ENCODE measurements at places on chromosomes 2 and 18. TPM values are rescaled to one million over a fixed set of nuclear protein-coding genes. Genes with fewer than 3 reads are reported as not detected.

- no peak for DNase-seq
These were observed 40.3 kb downstream of the MEX3C start for GRCh38 chr18:51157215-51157614.

Gene TDRD15
- total RNA-seq, result not detected

DNA sequence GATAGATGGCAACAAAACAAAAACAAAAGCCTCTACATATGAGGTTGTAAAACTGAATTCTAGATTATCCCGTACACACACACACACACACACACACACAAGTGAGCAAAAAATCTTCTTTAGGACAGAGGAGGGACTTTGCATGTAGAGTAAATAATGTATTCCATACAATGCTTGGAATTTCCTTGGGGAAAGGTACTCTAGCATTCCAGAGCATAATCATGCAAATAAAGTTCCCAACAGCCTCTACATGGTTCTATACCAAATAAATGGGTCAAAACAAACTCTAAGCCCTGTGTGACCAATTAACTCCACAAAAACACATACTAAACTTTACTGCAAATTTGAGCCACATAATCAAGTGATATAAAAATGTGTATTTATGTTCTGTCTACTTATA lies 191.4 kb downstream of the RBM43 start:
- DNase-seq, result no peak

GRCh38 chr2:102245266-102246151 lies 58.7 kb downstream of the IL1RL2 start:
- DNase-seq, result peak; percentile 48

DNA sequence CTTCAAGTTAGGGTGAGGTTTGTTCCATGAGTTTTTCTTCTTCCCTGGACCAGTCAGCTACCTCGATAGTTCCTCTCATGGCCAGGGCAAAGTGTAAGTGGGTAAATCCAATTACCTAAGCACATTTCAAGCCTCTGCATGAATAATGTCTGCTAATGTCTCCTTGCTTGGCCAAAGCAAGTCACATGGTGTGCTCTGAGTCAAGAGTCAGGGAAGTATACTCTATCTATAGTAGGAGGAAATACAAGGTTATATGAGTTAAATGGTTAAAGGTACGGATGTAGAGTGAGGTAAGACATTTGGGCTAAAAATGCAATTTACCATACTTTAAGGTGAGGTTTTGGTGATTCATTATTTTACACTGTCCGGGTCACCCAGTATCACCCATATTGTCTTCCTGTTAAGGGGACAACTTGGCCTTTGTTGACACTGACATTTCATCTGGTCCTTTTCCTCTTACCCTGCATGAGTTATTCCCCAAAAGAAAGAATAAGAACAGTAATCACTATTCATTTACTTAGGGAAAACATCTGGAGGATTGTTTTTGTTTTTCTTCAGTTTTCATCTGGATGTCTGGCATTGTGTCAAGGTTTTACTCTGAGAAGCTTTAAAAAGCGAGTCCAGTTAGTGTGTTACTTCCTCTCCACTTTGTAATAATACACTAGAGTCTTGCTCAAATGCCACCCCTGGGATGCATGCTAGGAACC lies 405.5 kb downstream of the RND3 start:
- DNase-seq, result no peak

Gene CABYR
- total RNA-seq, result not detected

DNA sequence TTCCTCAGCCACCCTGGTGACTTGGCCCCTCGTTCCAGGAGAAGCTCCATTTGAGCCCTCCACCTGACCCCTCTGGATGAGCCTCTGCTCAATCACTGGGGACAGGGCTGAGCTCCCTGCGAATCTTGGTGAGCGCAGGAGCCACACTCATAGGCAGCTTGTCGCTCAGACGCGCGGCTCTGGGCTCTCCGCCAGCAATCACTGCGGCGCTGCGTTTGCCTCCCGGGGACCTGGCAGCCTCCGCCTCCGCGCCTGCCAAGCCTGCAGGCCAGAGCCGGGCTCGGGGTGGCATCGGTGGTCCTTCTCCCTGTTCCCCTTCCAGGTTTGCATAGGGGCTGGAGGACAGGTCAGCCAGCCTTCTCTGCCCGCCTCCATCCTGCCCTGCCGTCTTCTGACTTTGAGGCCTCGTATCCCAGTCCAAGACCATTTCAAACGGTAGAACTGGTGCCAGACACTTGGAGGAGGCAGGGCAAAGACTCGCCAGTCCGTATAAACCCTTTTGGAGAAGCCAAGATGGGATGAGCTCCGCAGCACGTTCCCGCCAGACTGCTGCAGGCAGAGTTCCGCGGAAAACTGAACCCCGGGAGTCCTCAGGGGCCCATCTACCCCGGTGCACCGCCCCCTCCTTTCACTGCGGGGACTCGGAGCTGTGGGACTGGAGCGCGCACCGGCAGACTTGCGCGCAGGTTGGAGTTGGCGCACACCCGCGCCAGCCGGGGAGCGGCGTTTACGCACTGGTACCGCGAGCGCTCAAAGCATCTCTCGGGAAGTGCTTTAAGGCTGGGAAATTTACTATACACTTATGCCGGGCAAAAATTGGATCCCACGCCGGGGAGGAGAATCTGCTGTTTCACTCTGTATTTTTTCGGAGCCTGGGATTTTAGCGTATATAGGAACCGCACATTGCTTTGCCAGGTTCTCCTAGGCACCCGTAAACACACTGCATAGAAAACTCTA lies 1.1 kb upstream of the TACR1 start:
- peak; percentile 77 for DNase-seq

DNA sequence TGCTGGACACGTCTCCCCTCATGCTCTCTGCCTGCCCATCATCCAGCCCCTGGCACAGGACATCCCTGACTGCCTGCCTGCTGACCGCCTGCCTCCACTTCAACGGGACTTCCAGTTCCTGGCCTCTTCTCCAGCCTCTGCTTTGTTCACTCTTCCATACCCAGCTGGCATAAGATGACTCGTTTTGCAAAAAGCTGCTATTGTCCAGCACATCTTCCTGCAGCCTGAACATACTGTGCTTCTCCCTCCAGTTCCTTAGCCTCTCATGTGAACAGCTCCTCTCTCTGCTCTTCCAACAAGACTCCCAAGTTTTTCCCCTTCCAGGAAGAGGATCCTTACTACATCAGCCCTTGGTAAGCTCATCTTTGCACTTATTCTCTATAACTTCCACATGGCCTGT lies 62.4 kb upstream of the SKOR2 start:
- DNase-seq, result no peak

- no peak for DNase-seq
These were observed 642.3 kb upstream of the SYT4 start for GRCh38 chr18:43919551-43919950.

DNA sequence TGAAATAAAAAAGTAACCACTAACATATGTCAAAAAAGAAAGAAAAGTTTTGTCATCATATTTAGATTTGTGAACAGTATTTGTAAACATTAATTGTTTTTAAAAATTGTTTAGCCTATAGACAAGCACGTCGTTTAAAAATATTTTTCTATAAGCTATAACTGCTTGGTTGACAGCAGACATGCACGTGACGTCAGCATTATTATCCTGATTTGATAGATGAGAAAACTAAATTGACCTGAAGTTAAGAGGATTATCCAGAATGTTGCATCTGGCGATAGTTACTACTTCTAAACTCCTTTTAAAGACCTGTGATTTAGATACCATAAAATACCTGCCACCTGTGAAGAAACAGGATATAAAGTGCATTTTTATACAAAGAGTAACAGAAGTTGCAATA lies 156.9 kb upstream of the BARD1 start:
- no peak for DNase-seq

Gene STK39
- total RNA-seq, result 16.9 TPM

Gene TTLL4
- 5.6 TPM for total RNA-seq

DNA sequence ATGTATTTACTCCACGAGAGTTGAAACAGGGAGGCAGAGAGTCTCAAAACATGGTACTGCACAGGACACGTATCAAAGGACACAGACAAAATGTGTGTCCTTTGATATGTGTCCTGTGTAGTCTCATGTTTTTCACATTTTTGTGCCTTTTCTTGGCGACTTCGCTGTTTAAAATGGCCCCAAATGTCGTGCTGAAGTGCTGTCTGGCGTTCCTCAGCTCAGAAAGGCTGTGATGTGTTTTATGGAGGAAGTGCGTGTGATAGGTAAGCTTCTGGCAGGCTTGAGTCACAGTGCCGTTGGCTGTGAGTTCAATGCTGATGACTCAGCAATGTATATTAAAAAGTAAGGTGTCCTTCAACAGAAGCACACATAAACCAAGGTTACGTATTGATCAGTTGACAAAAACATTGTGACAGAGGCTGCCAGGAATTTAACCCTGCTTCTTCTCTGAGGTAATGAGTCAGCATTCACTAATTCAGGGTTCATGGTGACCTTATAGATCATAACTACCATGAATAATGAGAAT lies 78.2 kb downstream of the DYSF start:
- DNase-seq, result no peak

DNA sequence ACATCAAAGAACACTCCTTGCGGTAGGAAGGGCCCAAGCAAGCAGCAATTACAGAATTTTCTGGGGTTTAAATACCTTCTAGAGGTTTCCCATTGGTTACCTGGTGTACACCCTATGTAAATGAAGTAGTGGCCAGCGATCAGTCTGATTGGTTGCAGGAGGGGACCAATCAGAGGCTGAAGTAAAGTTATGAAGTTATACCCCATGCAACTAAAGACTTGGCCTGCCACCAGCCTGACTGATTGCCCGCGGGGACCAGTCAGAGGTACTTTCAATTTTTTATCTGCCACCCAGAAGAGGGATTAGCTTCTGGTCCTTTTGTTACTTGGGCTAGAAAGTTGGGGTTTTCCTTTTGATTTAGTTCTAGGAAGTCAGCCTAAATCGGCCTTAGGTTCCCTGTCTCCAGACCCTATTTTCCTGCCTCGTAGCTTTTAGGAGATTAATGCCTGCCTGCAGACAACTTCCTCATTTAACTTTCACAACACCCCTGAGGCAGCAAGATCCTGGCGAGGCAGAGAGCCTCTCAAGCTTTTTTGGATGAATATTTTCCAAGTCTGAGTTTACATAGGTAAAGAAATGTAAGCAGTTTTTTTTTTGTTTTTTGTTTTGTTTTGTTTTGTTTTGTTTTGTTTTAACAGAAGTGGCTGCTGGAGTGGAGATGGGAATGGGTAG lies 1.5 kb upstream of the DGUOK start:
- DNase-seq, result no peak

Gene POTEC
- total RNA-seq, result not detected

Gene CSRNP3
- total RNA-seq, result 4.1 TPM

Gene CYTIP
- 1.1 TPM for total RNA-seq

- DNase-seq, result no peak
These were observed 7.7 kb upstream of the EHD3 start for GRCh38 chr2:31226266-31226665.

Gene ACVR1C
- total RNA-seq, result 0.54 TPM

GRCh38 chr18:72985686-72986085 lies 117.9 kb upstream of the NETO1 start:
- DNase-seq, result no peak

- no peak for DNase-seq
These were observed 64.4 kb upstream of the PGAP1 start for GRCh38 chr2:196990788-196991461.

DNA sequence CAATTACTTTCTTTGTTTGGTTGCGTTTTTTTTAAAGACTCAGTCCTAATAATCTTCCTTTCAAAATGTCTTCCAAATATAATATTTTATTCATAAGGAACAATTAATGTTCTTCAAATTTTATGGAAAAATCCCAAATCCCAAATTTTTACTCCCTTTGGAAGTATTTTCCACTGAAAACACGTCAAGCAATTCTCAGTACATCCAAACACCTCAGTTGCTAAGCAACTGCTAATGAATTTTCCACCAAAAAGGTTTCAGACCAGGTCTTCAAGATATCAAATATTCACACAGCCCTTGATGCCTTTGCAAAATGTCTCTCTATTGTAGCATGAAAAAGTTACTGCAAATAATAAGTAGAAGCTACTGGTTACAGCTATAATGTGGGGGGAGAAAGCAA lies 140.1 kb downstream of the DSEL start:
- no peak for DNase-seq

DNA sequence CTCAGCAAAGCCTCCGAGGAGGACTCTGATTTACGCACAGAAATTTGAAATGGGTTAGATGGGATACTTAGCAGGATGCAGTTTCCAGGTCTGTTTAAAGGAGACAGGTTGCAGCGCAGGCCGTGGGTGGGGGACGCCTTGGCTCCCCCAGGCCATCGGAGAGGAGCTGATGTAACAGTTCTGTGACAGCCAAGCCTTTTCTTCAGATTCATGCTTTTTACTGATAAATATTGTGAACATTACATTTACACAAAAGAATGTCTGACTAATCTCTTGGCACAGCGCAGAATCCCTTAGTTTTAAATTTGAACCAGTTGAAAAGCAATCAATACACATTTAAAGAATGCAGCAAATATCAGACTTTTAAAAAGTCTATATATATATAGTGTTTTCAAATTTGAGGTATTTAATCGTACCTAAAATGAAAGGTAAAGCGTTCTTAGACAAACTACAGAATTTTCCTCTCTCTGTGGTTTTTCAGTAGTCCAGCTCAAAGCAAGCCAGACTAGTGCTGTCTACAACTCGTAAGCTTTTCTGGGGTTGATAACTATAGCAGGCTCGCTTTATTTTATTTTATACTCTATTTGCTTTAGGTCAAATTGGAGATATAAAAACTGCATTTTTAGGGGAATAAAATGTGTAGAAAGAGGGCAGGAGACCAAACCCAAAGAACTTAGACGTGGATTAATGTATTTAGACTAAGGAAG lies 221.9 kb downstream of the PIEZO2 start:
- DNase-seq, result no peak

Gene CREG2
- not detected for total RNA-seq

Data from Right ventricle myocardium superior (tissue), 1 donor.